ENCODE measurements at places on chromosomes 16 and 17. TPM values are rescaled to one million over a fixed set of nuclear protein-coding genes. Genes with fewer than 3 reads are reported as not detected.

DNA sequence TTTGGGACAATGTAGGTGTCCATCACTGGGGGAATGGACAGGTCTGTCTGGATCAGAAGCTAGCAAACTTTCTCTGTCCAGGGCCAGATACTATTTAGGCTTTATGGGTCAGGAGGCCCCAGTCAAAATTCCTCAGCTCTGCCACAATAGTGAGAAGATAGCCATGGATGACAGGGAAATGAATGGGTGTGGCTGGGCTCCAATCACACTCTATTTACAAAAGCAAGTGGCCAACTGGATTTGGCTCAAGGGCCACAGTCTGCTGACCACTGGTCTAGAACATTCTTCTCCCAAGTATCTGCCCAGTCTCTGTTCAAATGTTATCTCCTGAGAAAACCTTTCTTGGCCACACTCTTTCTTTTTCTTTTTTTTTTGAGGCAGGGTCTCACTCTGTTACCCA is 339.9 kb downstream of the SOX9 start:
- H3K36me3 ChIP-seq: no peaks in the 10 kb centered on the region
- DNase-seq: no peak
- H3K27ac ChIP-seq: no peak overlapping the region

C16orf54 gene
- total RNA-seq: 25.9 TPM

GRCh38 chr17:12257176-12257575 is 236.5 kb downstream of the MAP2K4 start:
- no peaks in the 10 kb centered on the region for H3K36me3 ChIP-seq
- no peaks in the 10 kb centered on the region for H3K27me3 ChIP-seq

DNA sequence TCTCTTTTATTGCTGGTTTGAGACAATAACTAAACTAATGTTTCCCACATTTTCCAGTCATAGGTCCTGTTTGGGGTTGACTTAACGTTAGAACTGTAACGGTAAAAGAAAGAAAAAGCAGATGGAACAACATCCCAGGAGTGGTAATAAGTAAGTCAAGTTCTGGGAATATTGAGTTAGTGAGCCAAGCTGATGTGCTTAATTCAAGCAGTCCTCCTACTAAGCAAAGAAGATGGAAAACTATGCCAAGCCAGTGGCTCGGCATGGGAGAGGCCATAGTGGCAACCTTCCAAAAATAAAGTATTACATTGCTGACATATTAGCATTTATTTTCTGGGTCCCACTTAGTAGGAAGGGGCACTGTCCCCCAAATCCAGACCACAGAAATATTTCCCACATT is 161.7 kb upstream of the CDH5 start:
- H3K36me3 ChIP-seq: no peaks in the 10 kb centered on the region
- no peak for DNase-seq
- no peak overlapping the region for H3K4me3 ChIP-seq
- no peaks in the 10 kb centered on the region for H3K4me1 ChIP-seq
- H3K27ac ChIP-seq: no peak overlapping the region
- no peaks in the 10 kb centered on the region for H3K27me3 ChIP-seq

GRCh38 chr16:19822533-19822932 is 62.1 kb downstream of the GPRC5B start:
- H3K4me3 ChIP-seq: no peak overlapping the region
- DNase-seq: no peak
- no peak overlapping the region for H3K27ac ChIP-seq
- no peaks in the 10 kb centered on the region for H3K4me1 ChIP-seq
- no peaks in the 10 kb centered on the region for H3K36me3 ChIP-seq

DNA sequence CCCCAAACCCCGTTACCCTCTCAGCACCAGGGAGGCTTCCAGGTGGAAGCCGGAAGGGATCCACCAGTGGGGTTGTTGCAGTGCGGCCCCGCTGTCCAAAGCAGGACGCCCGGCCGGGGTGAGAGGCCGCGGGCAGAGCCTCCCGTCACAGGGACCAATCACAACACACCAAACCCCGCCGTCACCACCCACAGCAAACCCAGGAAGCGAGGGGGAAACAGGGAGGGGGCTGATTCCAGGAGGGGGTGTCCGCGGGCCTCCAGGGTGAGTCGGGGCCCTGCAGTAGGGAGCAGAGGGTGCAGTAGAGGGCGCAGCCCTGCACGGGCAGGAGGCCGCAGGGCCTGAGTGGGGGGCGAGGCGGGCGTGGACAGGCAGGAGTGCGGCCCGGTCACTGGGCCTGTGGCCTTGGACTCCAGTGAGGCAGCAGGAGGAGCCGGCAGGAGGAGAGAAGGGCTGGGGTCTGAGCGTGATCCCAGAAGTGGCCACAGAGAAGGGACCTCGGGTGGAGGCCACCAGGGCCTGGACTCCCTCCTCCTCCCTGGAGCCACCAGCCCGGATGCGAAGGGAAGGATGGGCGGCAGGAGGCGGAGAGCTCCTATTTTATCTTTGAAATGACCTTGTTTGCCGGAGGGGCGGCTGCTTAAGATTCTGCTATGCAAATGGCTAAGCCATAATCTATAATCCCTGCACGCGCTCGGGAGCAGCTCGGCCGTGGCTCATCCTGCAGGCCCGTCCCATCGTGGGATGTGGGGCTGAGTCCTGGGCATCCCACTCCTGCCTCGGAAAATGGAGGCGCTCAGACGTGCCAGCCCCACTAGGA is 41.5 kb downstream of the ZFPM1 start:
- no peak overlapping the region for H3K4me3 ChIP-seq
- no peaks in the 10 kb centered on the region for H3K27me3 ChIP-seq
- no peaks in the 10 kb centered on the region for H3K36me3 ChIP-seq
- H3K4me1 ChIP-seq: no peaks in the 10 kb centered on the region
- DNase-seq: no peak

KRTAP9-7 gene
- total RNA-seq: not detected

- H3K27ac ChIP-seq: no peak overlapping the region
- no peaks in the 10 kb centered on the region for H3K4me1 ChIP-seq
- no peaks in the 10 kb centered on the region for H3K27me3 ChIP-seq
- no peak overlapping the region for H3K4me3 ChIP-seq
Measured at GRCh38 chr17:73575470-73576221, 68.6 kb downstream of the SDK2 start.

- peaks cover 76% of the 10 kb centered on the region for H3K4me1 ChIP-seq
- H3K27ac ChIP-seq: peak overlapping the region; percentile 81
- H3K4me3 ChIP-seq: peak overlapping the region; percentile 72
- peak; percentile 78 for DNase-seq
- H3K36me3 ChIP-seq: peaks cover 34% of the 10 kb centered on the region
- no peaks in the 10 kb centered on the region for H3K27me3 ChIP-seq
Measured at GRCh38 chr16:28182183-28182582, 29.6 kb downstream of the XPO6 start.

ABCC12 gene
- not detected for total RNA-seq

DNA sequence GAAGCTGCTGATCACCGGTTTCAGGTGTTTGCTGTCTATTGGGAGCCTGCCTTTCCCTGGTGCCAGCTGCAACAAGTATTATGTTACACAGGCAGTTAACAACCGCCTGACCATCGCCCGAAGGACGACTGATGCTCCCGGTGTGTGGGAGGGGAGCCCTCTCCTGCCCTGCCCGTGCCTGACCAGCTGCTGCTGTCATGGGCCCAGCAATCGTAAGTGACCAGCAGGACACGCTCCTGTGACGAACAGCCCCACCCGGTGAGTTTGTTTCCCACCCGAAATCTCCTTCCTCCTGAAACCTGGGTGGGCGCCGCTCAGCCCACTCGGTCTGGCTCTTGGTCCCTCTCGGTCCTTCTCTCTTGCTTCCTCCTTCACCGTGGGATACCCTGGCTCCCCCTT is 17.9 kb upstream of the UBE2I start:
- no peak overlapping the region for H3K27ac ChIP-seq
- peaks cover 38% of the 10 kb centered on the region for H3K27me3 ChIP-seq
- H3K36me3 ChIP-seq: no peaks in the 10 kb centered on the region
- peaks cover under 1% of the 10 kb centered on the region for H3K4me1 ChIP-seq

GRCh38 chr17:46818316-46818928 is at the start of gene WNT3:
TSS of gene WNT3 (minus strand) at chr17:46818692. CDS start at chr17:46818597, 95 bp downstream.
- H3K4me1 ChIP-seq: peaks cover 29% of the 10 kb centered on the region
- no peak within 1 kb of the TSS for H3K27ac ChIP-seq
- peak; percentile 68 for DNase-seq

DNA sequence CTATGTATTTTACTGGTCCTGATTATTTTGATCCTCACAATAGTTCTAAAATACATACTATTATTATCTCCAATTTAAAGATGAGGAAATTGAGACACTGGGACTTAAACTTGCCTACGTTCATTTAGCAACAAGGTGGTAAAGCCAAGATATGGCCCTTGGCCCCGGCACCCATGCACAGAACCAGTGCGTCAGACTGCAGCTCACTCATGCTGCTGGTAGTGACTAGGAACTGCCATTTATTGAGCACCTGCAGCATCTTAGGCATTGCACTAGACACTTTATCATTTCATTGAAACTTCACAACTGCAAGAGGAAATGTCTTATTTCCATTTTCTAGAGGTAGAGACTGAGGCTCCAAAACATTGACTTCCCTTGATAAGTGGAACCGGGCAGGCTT is 93.3 kb downstream of the RAB11FIP4 start:
- H3K4me1 ChIP-seq: peaks cover 32% of the 10 kb centered on the region
- H3K4me3 ChIP-seq: no peak overlapping the region
- no peaks in the 10 kb centered on the region for H3K27me3 ChIP-seq
- no peak overlapping the region for H3K27ac ChIP-seq
- no peak for DNase-seq
- no peaks in the 10 kb centered on the region for H3K36me3 ChIP-seq

DNA sequence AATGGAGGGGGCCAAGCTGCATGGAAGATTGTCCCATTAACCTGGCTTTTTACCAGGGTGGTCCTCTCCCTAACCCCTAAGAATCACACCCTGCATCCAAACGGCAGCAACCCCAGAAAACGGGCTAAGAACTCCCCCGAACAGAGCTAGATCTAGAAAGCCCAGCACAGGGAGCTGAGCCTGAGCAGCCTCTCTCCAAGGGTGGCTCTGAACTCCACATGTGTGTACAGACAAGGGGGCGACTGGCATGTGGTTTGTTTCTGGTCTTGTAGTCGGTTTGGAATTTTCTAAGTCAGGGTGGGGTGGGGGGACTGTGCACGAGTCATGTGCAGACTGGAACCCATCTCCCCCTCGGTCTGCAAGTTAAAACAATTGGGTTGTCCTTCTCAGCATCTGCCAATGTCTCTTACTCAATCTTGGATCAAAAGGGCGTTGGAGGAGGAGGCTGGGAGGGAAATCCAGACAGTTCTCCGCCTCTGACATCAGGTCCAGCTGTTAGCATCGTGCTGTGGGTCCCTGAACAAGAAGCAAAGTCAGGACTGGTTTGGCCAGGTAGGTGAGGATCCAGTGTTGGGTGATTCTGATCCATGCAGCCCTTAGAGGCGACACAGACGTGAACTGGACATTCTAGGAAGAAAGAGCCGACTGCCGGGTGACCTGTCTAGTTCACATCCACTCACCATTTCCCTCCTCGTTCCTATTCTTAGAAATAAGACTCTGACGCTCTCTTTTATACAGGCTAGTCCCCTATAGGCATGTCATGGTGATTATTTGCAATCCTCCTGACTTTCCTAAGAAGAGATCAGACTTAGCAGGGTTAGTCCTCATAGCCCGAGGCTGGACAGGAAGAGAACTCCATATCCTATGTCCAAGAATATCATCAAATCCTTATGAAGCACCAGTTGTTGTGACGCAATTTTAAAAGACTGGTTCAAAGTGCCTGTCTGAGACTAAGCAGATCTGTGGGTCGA is 381.8 kb downstream of the SOX9 start:
- peaks cover 14% of the 10 kb centered on the region for H3K27me3 ChIP-seq
- H3K4me1 ChIP-seq: no peaks in the 10 kb centered on the region
- H3K27ac ChIP-seq: no peak overlapping the region
- no peaks in the 10 kb centered on the region for H3K36me3 ChIP-seq
- H3K4me3 ChIP-seq: no peak overlapping the region

DNA sequence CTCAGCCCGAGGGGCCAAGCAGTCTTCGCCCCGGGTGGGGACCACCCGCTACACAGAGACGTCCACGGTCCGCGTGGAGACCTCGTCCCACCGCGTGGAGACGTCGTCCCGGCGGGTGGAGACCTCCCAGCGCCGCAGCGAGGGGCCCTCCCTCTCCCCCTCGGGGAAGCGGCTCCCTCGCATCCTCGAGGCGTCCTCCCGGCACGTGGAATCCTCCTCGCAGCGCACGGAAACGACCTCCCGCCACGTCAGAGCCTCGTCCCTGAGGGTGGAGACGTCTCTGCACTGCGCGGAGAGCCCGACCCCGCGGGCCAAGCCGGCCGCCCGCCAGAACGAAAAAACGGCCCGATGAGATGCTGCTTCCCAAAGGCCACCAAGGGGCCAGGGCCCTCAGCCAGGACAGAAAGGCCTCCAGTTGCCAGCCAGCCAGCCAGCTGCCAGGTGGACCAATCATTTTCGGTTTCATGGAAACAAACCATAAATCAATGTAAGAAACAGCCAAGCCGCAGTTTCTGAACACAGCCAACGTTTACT is 424 bp downstream of the C17orf100 start:
- no peaks in the 10 kb centered on the region for H3K27me3 ChIP-seq
- H3K27ac ChIP-seq: peak overlapping the region; percentile 14
- peak; percentile 53 for DNase-seq
- peaks cover 3% of the 10 kb centered on the region for H3K36me3 ChIP-seq
- peak overlapping the region; percentile 86 for H3K4me3 ChIP-seq
- peaks cover 62% of the 10 kb centered on the region for H3K4me1 ChIP-seq

GRCh38 chr17:17499402-17500145 is 3.4 kb upstream of the RASD1 start:
- H3K4me1 ChIP-seq: peaks cover 14% of the 10 kb centered on the region
- H3K36me3 ChIP-seq: no peaks in the 10 kb centered on the region
- peaks cover 7% of the 10 kb centered on the region for H3K27me3 ChIP-seq
- H3K4me3 ChIP-seq: no peak overlapping the region

CDK3 gene
- total RNA-seq: 9.1 TPM

DNA sequence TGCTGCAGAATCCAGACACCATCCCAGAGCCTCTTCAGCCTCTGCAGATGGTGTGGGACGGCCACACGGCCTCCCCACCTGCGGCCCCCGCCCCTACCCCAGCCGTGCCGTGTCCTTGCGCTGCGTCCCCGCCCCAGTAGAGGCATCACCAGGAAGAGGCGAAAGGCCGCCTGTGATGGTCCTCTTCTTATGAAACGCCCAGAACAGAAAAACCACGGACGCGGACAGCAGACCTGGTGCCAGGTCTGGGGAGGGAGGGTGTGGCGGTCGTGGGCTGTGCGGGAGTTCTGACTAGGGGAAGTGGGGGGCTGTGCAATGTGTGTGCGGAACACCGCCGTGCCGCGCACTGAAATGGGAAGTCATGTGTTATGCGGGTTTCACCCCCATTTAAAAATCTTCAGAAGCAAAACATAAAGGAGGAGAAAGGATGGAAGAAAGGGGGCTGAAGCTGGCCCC is 25.5 kb downstream of the ACSF3 start:
- no peak for DNase-seq
- H3K27ac ChIP-seq: no peak overlapping the region
- no peaks in the 10 kb centered on the region for H3K27me3 ChIP-seq
- H3K36me3 ChIP-seq: peaks cover 13% of the 10 kb centered on the region
- H3K4me1 ChIP-seq: peaks cover 40% of the 10 kb centered on the region
- no peak overlapping the region for H3K4me3 ChIP-seq

DNA sequence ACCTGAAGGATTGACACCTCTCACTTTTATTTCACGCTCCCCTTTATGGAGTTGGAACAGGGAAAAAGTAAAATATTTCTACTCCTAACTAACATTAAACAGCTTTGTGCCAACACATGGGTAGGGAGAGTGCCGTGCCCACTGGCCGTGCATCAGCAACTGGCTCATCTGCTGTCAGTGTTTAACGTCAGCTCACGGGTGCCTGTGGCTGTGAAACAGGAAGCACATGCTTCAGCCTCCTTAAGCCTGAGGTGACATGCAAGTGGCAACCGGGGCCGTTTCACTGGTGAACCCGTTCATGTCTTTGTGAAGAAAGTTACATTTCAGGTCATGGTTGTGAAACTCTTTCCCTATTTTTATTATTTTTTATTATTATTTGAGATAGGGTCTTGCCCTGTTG is 3.2 kb downstream of the SPG7 start:
- H3K27me3 ChIP-seq: no peaks in the 10 kb centered on the region
- peaks cover 13% of the 10 kb centered on the region for H3K36me3 ChIP-seq
- DNase-seq: no peak
- peak overlapping the region; percentile 63 for H3K27ac ChIP-seq
- no peak overlapping the region for H3K4me3 ChIP-seq

All from activated T-cell treated with anti-CD3 and anti-CD28 coated beads, Interleukin-2, amount 50 U/mL, for 72 hours (primary cell).